Type B pancreatic cell (in vitro differentiated cells): ENCODE measurements at places on chromosomes 2 and 18.

DNA sequence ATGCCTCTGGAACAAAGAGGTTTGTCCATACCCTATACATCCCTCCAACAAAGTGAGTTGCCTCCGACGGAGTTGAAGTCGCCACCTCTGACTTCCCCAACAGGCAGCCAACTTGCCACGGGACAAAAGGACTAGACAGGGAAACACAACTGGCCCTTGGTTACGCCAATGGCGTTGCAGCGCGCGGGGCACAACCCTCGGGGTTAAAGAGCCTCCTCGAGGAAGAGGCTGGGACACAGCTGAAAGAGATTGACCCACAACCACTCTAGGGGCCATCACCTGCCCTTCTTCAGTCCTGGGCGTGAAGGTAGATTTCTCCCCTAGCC lies 545 bp downstream of the GTF3C2 start:
- DNase-seq, result no peak

GRCh38 chr2:235492850-235493344 lies 946 bp upstream of the AGAP1 start:
- no peak for DNase-seq

- peak; percentile 50 for DNase-seq
Measured at GRCh38 chr18:77131100-77131651, 1.4 kb downstream of the MBP start.

GRCh38 chr2:150675807-150676206 lies 188.3 kb upstream of the RND3 start:
- DNase-seq, result no peak

GRCh38 chr2:224657349-224657748 lies 58.8 kb downstream of the CCDC195 start:
- DNase-seq, result no peak

- peak; percentile 58 for DNase-seq
Measured at GRCh38 chr2:241897231-241897916, 27.8 kb downstream of the RTP5 start.

DNA sequence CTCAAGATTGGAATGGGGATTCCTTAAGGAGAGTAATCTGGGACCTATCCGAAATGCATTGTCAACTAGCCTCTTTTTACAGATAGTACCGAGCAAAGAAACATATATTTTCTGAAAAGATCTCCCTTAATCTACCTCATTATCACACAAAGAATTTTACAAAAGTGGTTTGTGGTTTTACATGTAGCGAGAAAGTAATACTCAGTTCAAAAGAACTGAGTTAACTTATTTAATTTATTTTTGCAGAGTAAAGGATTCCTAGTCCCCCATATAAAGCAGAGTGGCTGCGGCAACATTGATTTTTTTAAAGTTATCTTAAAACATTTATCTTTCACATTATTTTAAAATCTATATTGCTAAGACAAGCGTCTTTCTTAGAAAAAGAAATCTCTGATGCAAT lies 15.9 kb upstream of the SOS1 start:
- DNase-seq, result no peak
